ENCODE measurements at places on chromosomes 3 and 15.

DNA sequence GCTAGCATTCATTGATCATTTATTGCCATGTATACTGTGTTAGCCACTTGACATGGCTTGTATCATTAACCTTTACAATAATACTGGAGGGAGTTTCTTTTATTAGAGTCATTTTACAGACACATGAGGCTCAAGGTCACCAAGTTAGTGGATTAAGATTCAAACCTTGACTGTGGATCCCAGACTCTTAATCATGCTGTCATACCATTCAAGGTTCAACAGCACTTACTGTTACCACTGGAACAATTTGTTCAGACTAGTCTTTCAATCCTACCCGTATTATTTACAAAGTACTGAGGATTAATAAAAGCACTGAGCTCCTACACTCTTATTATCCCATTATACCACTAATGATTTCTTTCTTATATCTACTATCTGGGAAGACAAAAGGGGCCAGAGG, 1.2 kb downstream of the COX17 start:
- peak; percentile 26 for DNase-seq

- peak; percentile 77 for DNase-seq
Observed at GRCh38 chr15:57861034-57861638, 154.6 kb downstream of the POLR2M start.

DNA sequence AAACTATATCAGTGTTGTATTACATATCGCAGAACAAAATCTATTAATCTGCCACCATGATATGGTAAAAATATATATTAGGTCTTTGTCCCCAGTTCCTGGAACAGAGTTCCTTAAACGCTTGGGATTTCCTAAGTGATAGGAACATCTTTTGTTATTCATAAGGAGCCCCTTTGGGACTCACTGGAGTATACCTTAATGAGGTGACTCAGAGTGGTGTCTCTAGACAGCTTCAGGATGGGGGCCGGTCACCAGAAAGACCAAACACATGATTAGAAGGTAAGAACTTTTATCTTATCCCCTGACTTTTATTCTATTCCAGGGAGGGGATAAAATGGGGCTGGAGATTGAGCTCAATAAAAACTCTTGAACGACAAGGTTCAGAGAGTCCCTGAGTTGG, 12.3 kb upstream of the CHCHD6 start:
- DNase-seq: no peak

GRCh38 chr3:37147666-37148065, 26.7 kb downstream of the LRRFIP2 start:
- no peak for DNase-seq

GRCh38 chr15:100714749-100715342, 112.5 kb downstream of the ASB7 start:
- DNase-seq: no peak

DNA sequence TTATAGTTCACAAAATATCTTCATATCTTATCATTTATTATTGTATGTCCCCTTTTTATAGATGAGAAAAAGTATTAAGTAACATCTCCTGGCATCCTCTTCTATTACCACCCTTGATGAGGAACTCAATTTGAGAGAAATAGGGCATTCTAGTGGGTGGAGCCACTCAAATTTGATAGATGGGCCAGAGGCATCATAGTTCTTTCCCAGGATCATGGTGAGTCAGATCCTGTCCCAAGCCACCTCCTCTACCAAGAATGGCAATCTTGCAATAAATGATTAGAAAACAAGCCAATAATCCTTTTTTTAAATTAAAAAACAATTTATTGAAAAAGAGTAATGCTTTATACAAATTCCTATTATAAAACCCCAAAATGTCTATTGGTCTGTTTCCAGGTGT, 16.8 kb downstream of the CLDN1 start:
- DNase-seq: no peak

GRCh38 chr3:189040656-189041335, 131.0 kb upstream of the TPRG1 start:
- no peak for DNase-seq

DNA sequence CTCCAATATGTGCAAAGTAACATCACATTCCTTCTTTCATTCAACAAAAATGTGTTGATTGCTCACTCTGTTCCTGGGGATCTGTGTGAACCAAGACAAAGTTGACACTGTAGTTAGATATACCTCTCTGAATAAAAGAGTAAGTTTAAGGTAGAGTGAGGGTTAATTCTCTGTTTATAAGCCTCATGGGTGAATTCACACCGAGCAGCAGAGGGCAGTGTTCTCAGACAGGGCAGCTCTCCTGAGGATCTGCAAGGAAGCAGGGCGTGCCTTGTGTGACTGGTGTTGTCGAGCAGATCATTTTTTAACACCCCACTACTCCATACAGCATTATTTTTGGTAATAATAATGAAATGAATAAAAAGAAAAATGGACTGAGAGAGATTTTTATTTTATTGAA, 34.4 kb downstream of the PAQR9 start:
- DNase-seq: no peak

- no peak for DNase-seq
Observed at GRCh38 chr3:126987596-126987995, 4.7 kb downstream of the PLXNA1 start.

DNA sequence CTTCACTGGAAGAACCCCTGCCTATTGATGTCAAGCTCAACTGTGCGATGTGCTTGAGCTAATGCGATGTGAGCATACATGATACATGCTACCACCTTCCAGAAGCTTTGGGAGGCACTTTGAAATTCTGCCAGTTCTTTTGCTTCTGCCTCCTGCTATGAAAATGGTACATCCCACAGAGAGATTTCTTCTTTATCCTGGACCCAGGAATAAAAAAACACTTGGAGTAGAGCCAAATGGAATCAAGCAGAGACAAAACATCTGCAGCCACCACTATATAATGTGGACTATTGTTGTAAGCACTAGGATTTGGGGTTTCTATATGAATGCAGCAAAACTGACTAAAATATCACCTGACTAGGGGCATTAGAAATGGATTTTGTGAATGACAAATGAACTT, 119.9 kb upstream of the GAP43 start:
- no peak for DNase-seq

- no peak for DNase-seq
Observed at GRCh38 chr3:58179235-58180098, 31.3 kb downstream of the DNASE1L3 start.

GRCh38 chr15:56752986-56753385, 19.7 kb upstream of the ZNF280D start:
- DNase-seq: no peak

DNA sequence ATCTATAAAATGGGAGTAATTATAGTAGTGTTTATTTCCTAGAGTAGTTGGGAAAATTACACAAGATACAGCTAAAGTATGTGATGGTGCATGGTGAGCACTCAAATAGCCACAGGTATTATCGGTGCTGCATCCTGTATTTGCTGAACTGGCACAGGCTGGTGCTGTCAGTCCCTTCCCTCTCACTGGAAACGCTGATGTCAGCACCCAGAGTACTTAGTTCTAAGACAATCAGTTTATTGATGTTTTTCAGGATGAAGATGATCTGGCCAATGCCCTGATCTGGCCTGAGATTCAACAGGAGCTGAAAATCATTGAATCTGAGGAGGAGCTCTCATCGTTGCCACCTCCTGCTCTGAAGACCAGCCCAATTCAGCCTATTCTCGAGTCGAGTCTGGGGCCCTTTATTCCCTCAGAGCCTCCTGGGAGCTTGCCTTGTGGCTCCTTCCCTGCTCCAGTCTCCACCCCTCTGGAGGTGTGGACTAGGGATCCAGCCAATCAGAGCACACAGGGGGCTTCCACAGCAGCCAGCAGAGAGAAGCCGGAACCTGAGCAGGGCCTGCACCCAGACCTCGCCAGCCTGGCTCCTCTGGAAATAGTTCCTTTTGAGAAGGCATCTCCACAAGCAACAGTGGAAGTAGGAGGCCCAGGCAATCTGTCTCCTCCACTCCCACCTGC, 49.7 kb downstream of the TMEM39A start:
- no peak for DNase-seq

DNA sequence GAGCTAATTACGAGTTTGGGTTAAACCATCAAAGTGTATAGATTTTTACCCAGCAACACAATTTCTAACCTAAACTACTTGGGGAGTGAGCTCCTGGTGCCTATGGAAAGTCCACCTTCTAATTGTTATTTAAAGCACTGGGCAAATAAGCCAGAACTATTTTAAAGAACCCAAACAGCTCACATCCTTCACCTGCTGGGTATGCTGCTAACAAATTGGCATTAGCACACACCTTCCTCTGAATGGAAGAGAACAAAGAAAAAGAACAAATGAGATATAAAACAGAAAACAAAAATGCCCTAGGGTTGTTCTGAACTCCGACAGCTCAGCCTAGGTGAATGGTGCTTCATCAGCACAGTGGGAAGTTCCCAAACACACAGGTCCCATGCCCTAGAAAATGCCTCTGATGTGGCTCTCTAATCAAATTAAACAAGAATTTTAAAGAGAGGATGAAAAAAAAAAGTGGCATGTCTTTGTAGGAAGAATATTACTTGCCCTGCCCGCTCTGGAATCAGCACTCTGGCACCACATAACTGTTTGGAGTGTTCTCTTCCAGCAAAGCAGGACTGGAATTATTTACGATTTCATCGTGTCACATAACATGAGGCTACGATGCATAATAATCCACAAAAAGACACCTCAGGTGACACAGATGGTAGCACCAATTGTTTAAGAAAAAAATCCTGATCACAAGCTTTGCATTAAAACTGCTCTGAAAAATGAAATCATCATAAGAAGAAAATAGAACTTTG, 334.4 kb downstream of the GBE1 start:
- DNase-seq: no peak

GRCh38 chr3:97871186-97871585, 49.4 kb downstream of the CRYBG3 start:
- DNase-seq: no peak

DNA sequence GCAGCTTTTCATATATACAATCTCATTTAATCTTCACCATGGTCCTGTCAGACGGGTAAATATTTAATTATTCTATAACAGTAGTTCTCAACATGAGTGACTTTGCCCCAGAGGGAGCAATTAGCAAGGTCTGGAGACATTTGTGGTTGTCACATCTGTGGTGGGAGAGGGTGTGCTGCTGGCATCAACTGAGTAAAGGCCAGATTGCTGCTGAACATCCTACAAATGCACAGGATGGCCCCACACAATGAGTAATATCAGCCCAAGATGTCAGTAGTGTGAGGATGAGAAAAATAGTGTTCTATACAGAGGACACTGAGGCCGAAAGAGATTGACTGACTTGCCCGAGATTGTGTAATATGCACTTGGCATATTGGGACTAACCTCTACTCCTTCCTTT, 156.0 kb downstream of the AGBL1 start:
- no peak for DNase-seq

DNA sequence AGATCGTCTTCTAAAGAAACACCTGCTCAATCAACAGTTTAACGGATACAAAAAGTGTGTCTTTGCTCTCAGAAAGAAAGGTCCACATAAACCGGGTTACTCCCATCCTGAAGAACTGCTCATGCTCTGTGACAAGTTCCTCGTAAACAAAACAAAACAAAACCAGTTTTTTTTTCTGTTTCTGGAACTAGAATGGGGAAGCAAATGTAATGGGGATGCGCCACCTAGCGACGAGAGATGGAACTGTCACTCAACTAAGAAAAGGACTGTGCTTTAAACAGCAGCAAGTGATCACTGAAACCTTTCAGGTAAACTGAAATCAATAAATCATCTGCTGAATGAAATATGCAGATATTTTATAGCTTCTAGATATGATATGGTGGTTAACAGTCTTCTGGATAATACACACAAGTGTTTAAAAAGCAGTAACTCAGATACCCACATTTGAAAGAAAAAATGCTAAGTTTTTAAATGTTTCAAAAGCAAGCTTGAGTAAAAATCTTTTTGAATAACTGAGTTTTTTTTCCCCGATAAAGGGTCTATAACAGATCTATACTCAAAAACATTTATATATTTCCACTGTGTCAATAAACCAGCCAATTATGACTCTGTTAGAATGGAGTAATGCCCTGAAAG, 10.9 kb downstream of the TM2D3 start:
- peak; percentile 84 for DNase-seq

GRCh38 chr3:169781209-169781855, 8.1 kb downstream of the MYNN start:
- DNase-seq: no peak

DNA sequence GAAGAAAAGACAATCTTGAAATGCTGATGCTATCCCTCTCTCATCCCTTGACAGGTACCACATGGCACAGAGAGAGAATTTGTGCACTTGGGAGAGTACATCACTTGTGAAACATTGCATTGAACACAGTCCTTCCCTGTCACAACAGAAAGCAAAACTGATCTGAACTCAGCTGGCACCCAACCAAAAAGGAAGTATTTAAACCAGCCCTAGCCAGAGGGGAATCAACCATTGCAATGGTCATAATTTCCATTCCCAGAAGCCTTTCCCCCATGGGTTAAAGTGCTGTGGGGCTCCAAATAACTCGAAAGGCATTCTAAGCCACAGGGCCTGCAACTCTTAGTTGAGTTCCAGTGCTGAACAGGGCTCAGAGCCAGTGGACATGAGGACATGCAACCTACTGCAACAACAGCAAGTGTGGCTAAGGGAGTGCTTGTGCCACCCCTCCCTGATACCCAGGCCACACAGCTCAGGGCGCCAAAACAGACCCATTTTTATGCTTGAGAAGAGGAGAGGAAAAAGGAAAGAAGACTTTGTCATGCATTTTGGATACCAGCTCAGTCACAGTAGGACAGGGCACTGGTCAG, 530.8 kb upstream of the BCHE start:
- DNase-seq: peak; percentile 45

DNA sequence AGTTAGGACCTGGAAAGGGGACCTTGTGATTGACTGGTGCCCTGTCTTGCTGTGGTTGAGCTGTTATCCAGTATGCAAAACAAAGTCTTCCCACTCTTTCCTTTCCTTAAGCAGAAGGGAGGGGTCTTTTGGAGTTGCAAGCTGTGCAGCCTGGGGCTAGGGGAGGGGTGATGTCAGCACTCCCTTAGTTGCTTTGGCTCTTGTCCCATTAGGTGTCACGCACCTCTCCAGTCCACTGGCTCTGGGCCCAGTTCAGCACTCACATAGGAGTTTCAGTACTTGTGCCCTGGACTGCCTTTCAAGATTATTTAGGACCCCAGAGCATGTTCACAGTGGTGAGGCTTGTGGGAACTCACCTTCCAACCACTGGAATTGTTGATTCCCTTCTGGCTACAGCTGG, 238.5 kb downstream of the DOCK3 start:
- DNase-seq: no peak

DNA sequence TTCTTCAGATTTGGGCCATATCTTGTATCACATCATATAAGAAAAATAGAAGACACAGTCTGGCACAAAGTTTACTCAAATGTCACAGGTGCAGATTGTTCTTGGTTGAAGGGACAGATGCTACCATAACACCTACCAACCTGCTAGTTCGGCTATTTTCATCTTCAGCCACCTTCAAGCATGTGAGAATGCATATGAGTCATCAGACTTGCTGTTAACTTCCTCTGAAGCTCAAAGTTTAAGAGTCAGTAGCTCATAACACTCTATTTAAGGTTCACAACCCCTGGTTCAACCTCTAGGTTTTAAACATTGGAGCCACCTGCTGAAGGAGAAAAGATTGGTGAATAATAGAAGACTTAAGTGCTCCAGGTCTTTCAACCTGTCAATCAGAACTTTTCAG, 522.8 kb downstream of the NLGN1 start:
- DNase-seq: no peak

GRCh38 chr3:46202535-46202934, 5.6 kb downstream of the CCR1 start:
- DNase-seq: no peak

GRCh38 chr15:35519541-35520149, 26.3 kb downstream of the DPH6 start:
- peak; percentile 65 for DNase-seq

Data from small intestine (tissue), 16 donors.